ENCODE measurements at places on chromosomes 12 and 14.
A peak's percentile ranks its signal among the peaks of the same experiment; 100 is the strongest.

- DNase-seq = peak; percentile 71
Measured at GRCh38 chr12:122062832-122063693, 15.5 kb upstream of the MLXIP start.

DNA sequence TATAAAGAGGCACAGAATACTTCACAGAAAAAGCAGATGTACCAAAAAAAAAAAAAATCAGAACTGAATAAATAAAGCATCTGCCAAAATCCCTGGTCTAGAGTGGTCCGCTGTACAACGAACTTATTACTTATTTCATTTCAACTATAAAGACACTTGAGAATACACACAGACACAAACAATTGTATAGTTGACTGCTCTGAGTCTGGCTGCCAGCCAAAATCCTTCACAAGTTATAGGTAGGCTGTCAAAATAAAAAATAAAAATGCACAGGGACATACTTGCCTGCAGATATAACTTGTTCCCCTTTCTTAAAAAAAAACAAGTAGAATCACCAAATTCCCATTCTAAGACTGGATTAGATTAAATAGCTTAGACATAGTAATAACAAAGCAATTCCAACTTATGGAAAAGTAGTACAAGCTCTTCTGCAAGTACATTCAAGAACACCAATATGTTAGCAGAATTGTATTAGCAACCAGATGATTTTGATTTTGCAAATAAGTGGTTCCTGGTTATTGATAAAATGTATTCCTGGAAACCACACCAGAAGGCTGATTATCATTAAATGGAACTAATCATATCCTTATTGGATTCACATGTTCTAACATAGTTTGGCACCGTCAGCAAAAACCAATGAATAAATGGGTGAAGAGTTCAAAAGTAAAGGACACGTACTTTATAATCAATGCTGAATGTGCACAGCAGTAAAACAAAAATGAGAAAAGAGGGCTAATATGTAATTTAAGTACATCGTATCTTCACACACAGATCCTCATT is 248.5 kb downstream of the NELL2 start:
- no peak for DNase-seq

DNA sequence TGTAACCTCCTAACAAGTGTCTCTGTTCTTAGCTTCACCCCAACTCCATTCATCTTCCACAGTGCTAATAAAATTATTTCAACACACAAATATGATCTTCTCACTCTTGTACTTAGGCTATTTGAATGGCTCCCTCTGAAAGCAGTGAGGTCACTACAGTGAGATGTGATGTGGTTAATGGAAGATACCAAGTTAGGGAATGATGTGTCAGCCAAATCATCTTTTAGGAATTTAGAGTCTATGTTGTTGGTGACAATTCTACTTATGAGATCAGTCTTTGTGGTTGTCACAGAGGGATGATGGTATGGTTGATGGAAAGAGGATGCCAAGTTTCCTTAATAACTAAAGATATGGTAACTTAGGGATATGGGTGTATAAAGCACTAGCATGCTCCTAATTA is 57.6 kb downstream of the POLR3B start:
- DNase-seq = peak; percentile 27

DNA sequence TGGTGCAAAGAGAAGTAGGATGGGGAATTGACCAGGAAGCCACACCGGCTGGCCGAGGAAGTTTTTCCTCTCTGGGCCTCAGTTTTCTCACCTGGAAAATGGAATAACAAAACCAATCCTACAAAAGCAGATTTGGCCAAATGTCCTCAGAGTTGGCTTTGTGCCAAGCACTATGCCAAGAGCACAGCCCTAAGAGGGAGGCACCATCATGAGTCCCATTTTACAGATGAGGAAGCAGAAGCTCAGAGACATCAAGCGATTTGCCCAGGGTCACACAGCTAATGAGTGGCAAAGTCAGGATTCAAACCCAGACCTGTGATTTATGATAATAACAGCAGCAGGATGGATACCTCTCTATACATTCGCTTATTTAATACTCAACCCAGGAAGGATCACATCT is 27.3 kb downstream of the RASAL1 start:
- DNase-seq = no peak

DNA sequence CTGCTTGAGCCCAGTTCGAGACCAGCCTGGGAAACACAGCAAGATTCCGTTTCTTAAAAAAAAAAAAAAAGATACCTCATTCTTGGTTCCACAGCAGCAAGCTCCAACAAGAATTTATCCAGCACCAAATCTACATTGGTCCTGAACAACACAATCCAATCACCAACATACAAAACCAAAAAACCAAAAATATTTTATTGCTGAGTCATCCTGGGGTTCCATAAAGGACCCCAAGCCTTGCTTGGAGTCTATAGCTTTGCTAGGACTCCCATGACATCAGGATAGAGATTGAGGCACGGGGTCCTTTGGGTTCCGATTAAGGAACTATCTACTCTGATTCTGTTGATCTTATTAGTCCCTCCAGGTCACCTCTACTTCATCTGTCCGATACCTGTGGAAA is 7.7 kb downstream of the OSGEP start:
- no peak for DNase-seq

DNA sequence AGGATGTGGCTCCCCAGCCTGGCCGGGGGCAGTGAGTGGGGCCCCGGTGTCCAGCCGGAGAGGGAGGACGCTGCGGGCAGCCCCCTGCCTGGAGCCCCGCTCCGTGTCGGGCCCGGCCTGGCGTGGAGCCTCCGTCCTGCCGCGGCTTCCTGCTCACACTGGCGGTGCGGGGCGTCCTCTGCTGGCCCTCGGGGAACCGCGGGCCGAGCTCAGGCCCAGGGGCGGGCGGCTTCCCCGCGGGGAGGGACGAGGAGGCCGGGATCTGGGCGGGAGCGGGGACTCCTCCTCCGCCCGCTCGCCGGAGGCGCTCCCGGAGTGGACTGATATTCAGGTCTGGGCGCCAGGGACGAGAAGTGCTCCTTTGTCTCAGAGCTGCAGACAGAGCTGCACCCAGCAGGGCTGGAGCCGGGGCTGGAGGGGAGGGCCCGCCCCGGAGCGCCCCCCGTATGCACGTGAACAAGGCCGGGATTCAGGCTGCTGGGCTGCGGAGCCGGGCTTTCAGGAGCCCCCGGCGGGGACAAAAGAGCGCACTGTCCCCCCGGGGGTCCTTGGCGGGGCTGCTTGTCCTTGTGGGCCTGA is 2.2 kb downstream of the MMP17 start:
- peak; percentile 57 for DNase-seq

DNA sequence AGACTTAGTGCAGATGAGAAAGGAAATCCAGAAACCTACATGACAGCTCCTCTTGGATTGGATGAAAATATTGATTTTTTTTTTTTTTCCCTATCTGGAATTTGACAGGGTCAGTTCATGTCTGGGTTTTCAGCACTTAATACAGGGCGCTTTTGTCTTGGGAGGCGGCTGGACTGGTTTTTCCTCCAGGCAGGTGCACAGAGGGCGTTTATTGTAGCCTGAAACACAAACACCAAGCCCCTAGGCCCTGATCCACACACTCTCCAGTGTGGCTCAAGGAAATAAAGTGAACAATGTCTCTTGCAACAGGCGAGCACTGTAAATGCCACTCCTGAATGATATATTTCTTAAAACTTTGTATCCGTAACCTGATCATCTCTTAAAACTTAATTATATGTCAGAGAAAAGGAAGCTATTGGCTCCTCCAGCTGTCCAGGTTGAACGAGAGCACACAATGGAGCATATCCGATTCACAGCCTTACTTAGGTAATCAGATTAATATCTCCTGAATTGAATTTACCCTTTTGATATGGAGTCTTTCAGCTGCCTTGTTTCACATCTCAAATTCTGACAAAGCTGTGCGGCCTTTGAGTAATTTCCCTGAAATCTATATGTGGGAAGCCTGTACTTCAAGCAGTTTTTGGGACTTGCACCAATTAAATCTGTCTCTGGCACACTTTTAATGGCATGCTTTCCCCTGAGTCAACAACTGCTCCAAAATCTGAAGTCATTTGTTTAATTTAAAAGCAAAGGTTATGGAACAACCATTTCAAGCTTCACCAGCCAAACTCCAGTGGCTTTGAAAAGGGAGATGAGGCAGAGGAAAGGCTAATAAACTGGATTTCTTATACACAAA is 485.7 kb downstream of the ZFP36L1 start:
- no peak for DNase-seq

All from skeletal muscle cell (primary cell).